Naive thymus-derived CD4-positive, alpha-beta T cell (primary cell): ENCODE measurements at places on chromosomes 3 and 15. TPM values are rescaled to one million over a fixed set of nuclear protein-coding genes. Genes with fewer than 3 reads are reported as not detected.

The CDHR4 gene
- total RNA-seq, result 0.44 TPM

The SST gene
- not detected in 2 replicates for total RNA-seq

The MOBP gene
- total RNA-seq, result not detected

The OR5H15 gene
- total RNA-seq, result not detected

The CRYGS gene
- total RNA-seq, result 4.9 TPM in 2 replicates

The KNG1 gene
- total RNA-seq, result not detected in 2 replicates

DNA sequence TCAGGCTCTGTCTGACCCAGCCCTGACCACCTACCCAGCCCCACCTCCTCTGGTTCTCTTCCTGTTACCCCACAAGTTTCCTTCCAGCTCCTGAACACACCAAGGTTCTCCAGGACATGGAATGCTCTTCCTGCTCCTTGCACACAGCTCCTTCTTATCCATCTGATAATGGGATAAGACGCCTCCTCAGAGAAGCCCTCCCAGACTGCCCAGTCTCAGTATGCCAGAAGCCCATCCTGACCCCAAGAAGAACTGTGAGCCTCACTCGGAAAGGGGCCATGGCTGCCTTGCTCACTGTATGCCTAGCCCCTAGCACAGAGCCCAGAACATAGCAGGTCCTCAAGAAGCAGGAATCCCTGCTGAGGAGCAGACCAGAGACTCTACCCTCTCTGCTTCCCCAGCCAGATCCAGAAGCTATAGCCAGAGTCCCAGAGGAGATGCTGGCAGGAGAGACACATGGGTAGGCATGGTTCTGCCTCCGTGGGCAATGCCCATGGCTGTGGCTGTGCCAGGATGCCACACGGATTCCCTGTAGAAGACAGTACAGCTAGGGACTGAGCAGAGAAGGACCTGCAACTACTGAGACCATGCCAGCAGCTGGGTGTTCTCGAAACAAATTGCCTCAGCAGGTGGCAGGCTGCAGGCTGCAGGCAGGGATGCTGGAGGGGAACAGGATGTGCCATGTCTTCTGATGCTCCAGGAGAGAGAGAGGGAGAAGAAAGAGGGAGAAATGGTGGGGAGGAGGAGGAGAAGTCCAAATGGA is 74.0 kb upstream of the LINGO1 start:
- no peaks in the 10 kb centered on the region for H3K36me3 ChIP-seq
- H3K4me1 ChIP-seq, result no peaks in the 10 kb centered on the region
- H3K4me3 ChIP-seq, result no peak overlapping the region
- no peak overlapping the region for H3K27ac ChIP-seq

GRCh38 chr3:14923476-14923875 is 23.9 kb upstream of the NR2C2 start:
- H3K27me3 ChIP-seq, result no peaks in the 10 kb centered on the region
- H3K4me3 ChIP-seq, result no peak overlapping the region
- H3K27ac ChIP-seq, result no peak overlapping the region
- no peaks in the 10 kb centered on the region for H3K36me3 ChIP-seq
